Activated B cell treated with CpG ODN at 0.5 μM for 24 hours (primary cell): ENCODE measurements at places on chromosomes 3 and 15. TPM values are rescaled to one million over a fixed set of nuclear protein-coding genes. Genes with fewer than 3 reads are reported as not detected.

DNA sequence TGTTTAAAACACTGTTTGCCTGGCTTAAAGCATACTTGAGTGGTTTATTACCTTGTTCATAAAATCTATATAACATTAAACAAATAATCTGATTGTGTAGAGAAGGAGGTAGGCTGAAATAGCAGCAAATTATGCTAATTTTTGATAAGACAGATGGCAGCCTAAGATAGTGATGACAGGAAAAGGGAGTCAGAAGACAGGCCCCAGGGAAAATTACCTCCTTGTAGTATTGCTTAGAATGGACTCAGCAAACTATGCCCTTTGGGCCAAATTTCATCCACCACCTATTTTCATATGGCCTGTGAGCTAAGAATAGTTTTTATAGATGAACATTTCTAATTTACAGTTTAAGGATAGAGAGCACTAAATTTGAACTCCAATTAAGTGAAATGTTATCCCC, 37.8 kb downstream of the CHD2 start:
- no peak for DNase-seq

GRCh38 chr3:172074586-172074985, 35.2 kb downstream of the FNDC3B start:
- no peak for DNase-seq

DNA sequence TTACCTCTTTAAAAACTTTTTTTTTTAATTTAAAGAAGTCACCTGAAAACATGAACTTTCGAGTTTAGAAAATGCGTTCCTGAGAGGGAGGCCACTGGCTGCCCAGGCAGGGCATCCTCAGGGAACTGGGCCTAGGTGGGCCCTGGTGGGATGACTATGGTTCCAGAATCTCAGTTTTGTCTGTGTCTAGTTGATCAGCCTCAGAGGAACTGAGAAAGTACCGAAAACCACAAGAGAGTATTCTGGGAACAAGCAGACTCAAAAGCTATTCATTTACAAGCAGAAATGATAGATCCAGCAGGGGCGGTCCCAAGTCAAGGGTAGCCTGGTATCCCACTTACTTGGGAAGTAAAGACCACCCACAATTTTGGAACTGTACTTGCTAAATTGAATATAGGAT, 10.5 kb downstream of the WWTR1 start:
- no peak for DNase-seq

DNA sequence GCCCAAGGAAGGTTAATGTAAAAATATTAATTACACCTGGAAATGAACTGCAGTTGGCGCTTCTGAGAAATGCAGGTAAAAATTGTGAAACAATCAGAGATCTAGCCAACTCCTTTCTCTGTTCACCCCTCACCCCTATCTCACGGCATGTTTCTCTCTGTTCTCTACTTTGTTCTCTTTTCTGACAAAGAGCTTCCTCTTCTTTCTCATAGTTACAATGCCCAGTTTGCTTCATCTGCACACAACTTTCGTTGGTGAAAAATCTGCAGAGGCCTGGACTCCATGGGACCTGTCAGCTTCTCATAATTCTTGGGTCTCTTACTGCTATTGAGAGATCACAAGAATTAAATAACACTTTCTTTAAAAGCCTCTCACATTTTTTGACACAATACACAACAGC, 212.9 kb upstream of the LRRN1 start:
- no peak for DNase-seq

GRCh38 chr15:47669221-47669620, 48.1 kb upstream of the SEMA6D start:
- DNase-seq: no peak

DNA sequence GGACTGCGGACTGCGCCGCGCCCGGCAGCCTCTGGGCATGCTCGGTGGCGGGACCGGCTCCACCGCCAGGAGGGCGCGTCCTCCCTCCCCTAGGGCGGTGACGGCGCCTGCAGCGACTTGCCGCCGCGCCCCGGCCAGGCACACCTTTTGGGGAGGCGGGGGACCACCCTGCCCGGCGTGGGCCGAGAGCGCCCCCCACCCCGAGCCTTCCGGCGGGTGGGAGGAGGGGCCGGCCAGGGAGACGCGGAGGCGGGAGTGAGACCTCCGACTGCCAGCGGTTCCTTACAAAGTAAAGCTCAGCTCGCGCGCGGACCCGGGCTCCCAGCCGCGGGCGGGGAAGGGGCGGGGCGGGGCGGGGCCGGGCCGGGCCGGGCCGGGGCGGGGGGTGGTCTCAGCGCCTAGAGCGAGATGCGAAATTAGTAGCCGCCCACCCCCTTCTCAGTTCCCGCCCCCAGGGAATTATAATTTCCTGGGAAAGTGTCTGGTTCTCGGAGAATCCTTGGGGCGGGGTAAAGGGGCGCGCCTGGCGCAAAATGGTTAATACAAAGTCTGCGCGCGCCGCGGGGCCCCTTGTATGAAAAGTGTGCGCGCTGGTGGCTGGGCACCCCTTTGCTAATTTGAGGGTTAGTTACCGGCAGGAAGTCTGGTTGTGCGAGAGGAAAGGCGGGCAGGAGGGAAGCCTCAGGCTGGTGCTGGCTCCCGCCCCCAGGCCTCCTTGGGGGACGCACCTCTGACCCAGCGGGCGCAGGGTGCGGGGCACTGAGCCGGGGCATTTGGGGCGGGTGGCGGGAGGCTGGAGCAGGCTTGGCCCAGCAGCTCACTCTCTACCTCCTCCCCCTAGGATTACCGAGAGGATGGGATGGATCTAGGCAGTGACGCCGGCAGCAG, 224.8 kb upstream of the IL12A start:
- DNase-seq: peak; percentile 45

GRCh38 chr3:123346021-123346420, 102.9 kb downstream of the ADCY5 start:
- no peak for DNase-seq

GRCh38 chr3:140540262-140540661, 137.6 kb upstream of the TRIM42 start:
- DNase-seq: no peak

Gene ROPN1B
- not detected in 2 replicates for total RNA-seq

Gene RBP2
- total RNA-seq: not detected in 2 replicates

Gene CCDC51
- total RNA-seq: 8.7 and 8.8 TPM in 2 replicates

Gene ITIH1
- total RNA-seq: 0.42 and 0.80 TPM in 2 replicates
